Adipocyte (in vitro differentiated cells): ENCODE measurements at places on chromosomes 2 and 18.

DNA sequence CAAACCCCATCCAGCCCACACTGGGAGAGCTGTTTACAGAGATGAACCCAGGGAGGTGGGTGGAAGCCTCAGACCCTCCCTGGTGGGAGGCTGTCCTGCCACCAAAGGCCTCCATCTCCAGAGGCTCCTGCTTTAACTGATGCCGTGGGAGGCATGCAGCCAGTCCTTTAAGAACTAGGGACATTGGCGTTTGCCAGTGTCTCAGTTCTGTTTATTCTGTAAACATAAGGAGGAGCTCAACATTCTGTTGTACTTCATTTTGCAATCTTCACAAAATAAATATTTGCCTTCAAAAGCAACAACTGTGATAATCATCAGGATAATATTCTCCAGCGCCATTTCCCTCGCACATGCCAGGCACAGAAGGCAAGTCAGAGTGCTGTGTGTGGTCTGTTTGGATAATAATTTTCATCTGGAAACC, 6.8 kb downstream of the EDAR start:
- peak; percentile 13 for DNase-seq

DNA sequence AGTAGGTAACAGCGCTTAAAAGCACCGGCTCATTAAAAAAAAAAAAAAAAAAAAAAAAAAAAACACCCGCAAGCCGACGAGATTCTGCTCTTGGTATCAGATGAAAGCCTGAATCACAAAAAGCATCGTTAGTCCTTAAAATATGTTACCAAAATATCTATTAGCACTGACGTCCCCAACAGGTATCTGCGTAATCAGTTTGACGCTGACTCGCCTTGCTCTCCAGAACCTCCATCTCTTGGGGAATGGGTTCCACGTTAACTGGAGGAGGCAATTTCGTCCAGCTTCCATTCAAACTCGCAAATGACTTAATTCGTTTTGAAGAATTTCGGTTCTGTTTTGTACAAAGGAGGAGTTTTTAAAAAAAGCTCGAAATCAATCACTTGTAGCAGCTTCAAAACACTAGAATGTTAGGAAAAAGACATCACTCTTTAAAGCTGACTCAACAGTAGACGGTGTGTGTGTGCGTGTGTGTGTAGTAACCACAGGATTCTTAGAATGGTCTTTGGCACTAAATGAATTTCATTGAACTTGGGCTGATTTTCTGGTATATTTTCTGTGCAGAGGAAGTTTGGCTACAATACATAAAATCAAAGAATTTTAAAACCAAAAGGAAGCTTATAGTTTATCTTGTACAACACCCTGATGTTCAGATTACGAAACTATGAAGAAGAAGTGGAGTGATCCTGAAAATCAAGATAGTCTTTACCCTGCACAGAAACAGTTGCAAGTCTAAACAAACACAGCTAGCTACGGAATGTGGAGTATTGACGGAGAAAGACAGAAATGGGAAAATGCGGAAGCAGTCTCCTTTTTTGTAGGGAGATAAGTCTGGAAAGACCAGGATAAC, 1.1 kb upstream of the PGAP1 start:
- DNase-seq, result peak; percentile 62

- no peak for DNase-seq
Observed at GRCh38 chr2:127641846-127642507, 4.0 kb upstream of the GPR17 start.

- no peak for DNase-seq
Observed at GRCh38 chr2:227031379-227031778, 132.6 kb downstream of the COL4A4 start.

GRCh38 chr2:175218551-175218950, 37.0 kb upstream of the ATP5MC3 start:
- DNase-seq, result no peak

GRCh38 chr2:61774351-61774750, 79.5 kb downstream of the FAM161A start:
- no peak for DNase-seq

DNA sequence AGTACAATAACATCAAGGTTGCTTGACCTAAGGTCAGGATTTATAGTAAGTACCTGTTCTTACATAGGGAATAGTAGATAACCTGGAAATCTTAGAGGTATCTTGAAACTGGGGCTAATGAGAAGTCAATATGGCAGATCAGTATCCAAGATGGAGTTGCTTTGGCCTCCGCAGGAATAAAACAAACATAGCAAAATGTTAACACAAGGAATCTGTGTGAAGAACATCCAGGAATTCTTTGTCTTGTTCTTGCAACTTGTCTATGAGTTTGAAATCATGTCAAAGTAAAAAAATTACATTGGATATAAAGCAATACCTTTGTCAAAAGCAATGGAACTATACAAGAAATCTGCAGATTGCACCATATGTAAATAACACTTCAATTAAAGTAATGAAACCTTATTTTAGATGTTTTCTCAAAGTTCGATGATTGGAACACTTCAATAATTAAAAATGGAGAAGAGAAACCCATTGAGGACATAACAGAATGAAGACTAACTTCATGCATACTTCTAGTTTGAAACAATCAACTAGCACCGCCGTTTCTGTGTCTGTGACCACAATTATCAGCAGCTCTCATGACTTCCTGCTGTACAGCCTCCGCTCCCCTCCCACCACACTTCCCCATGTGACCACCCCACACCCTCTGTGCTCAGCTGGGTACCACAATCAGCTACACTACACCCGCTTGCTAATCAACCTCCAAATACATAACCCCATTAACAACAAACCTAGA, 27.6 kb downstream of the C2orf76 start:
- no peak for DNase-seq

GRCh38 chr2:221106241-221106640, 465.9 kb downstream of the EPHA4 start:
- DNase-seq, result no peak

GRCh38 chr2:167767830-167768229, 479.6 kb downstream of the STK39 start:
- DNase-seq, result no peak

DNA sequence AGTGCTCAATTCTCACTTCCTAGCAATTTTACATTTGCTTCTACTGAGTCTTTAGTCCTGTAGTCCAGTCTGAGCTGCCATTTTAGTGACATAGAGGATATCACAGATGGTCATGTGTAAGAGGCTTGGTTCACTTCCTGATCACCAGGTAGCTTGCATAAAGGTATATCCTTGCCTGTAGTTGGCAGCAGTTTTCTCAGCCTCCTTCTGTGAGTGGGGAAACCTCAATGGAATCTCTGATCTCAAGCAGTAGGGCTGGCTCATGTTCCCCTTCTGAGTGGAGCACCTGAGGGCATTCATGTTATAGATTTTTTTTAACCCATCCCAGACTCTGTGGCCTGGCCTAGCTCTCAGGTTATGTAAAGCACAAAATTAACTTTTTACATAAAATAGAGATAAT, 278.4 kb downstream of the RDH14 start:
- no peak for DNase-seq

DNA sequence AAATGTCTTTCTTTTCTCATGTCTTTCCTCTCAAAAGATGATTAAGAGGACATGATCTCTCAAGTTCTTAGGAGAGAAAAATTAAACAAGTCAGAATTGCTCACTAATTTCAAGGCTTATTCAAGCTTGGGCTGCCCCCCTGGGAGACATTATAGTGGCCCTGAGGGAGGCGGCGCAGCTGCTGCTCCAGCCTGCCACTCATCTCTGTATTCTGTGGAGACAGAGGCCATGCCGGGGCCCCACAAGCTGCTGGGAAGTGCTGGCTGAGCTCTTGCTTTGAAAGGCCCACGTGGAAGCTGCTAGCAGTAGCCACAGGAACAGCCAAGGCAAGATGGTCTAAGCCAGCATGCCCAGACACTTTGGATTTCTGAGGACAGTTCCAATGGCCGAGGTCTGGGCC, 267.4 kb downstream of the LNPK start:
- DNase-seq, result no peak

GRCh38 chr2:23484275-23484674, 99.3 kb downstream of the KLHL29 start:
- no peak for DNase-seq

GRCh38 chr2:168167511-168168263, 79.7 kb downstream of the STK39 start:
- DNase-seq, result no peak
